ENCODE measurements at places on chromosomes 4 and X. TPM values are rescaled to one million over a fixed set of nuclear protein-coding genes. Genes with fewer than 3 reads are reported as not detected.

Gene SPATA4
- 0.22 TPM for total RNA-seq

Gene DMRTC1B
- total RNA-seq: 0.13 TPM

Gene HSFX4
- total RNA-seq: not detected

Gene LRAT
- 0.11 TPM for total RNA-seq

Gene MAGEB10
- total RNA-seq: not detected

Gene SRPX2
- 4.8 TPM for total RNA-seq

All from A549 treated with ZK216348 at 1 μM for 4 hours (cell line).